RPMI8226 (cell line): ENCODE measurements at places on chromosomes 2 and 18.

DNA sequence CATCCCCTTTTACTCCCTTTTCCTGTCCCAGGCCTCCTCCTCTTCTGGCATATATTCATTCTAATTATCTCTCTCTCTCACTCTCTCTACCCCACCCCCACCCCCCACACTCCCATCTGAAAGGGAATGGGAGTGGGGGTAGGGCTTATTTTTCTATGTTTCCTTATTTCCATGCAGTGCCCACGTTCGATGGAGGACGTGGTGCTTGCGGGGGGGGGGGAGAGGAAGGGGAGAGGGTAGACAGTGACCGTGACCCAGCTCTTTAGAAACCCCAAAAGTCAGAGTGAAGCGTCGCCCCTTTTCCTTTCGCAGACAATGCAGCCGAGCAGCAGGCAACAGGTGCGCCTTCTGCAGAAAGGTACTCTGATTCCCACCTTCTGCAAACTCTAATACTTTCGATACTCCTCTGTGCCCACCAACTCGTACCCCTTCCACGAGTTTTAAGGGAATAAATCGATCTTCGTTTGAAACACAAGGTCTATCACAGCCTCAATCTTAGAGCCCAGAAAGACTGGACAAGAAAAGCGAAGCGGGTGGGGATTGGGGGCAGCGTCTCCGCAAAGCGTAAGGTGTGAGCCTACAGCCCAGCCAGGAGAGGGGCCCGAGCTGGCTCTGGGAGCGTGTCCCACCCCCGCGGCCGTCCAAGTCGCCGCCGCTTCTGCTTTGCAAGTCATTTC is 891 bp upstream of the NR4A2 start:
- DNase-seq, result peak; percentile 67

- DNase-seq, result no peak
Observed at GRCh38 chr2:169711751-169712509, 17.7 kb downstream of the PHOSPHO2 start.

DNA sequence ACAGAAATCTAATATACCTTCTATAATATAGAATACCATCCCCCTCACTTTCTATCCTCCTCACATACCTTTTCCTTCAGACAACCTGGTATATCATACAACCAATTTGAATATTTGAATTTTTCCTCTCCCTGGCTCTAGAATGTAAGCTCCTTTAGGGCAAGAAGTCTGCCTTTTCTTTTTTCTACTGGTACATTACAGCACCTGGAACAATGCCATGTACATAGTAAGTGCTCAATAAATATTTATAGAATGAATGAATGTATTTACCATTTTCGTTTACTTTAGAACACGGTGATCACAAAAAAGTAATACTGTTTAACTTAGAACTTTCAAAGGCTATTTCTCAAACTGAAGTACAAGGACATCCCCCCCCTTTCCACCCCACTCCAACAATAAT is 187.6 kb downstream of the STK39 start:
- no peak for DNase-seq

DNA sequence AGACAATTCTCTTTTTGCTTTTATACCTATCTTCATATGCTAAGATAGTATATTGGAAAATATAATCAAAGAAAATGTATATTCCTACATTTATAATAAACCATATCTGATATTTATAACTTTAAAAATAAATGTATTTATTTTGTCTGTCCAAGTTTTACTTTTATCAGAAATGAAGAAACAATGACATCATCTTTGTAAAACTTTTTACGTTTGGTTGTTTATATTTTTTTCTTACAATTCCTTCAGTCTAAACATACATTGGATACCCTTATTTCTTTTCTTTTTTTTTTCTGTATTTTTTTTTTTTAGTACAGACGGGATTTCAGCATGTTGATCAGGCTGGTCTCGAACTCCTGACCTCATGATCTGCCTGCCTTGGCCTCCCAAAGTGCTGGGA is 1577.0 kb upstream of the SLC39A10 start:
- DNase-seq, result no peak

GRCh38 chr2:144349674-144350073 is 170.2 kb downstream of the ZEB2 start:
- no peak for DNase-seq

- no peak for DNase-seq
Observed at GRCh38 chr2:200443916-200444315, 66.0 kb downstream of the KCTD18 start.

DNA sequence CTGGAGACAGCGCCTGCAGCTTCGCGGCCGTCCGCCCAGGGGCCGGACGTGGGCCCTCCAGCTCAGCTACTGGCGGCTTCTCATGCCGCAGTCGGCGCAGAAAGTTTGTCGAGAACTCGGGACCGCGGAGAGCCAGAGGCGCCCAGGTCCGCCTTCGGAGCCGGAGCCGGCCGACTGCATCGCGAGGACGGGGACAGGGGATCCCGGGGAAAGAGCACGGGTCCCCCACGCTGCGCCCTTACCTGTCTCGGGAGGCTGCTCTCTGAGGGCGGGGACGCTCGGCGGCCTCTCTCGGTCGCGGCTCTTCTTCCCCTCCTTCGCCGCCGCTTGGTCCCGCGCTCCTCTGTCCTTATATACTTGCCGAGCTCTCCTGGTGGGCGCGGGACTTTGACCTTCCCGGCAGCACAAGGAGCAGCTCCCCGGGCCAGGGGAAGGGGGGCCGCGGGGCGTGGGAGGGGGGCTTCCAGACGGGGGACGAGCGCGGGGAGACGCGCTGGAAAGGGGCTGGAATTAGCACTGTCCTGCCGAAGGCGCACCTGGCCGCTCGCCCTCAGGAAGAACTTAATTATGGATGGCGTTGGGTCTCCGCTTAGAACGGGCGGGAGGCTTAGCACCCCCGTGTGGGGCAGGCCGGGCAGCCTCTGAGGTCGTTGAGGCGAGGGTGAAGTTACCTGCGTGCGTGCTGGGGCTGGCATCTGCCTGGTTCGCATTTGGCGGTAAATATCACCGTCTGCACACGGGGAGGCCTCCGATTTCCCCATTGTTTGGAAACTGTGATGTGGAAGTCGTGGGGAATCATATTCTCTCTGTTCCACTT is at the start of gene POMC:
TSS of gene POMC (minus strand) at position 325 of the 817 bp plus-strand sequence. CDS start 3,808 bp downstream, outside the sequence.
- DNase-seq, result peak; percentile 33

GRCh38 chr2:68857855-68858456 is 13.2 kb downstream of the BMP10 start:
- no peak for DNase-seq
